ENCODE measurements at places on chromosomes 2 and 18.

GRCh38 chr2:109630441-109631430, 16.6 kb downstream of the SOWAHC start:
- no peak for DNase-seq

DNA sequence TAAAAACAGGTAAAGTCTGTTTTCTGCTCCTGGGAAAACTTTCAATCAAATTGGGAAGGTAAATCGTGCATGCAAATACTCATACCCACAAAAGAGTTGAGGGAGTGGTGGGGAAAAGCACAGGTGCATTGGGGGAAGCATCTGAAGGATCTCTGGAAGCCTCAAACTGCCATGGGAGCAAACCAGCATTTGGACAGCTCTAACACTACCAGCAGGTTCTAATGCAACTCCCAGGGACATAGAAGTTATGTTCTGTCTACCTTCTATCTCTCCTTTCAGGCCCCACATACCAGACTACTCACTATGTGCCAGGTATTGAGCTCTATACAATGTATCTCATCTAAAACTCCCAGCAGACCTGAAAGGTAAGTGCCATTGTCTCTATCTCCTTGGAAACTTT, 933.7 kb downstream of the NRXN1 start:
- no peak for DNase-seq

DNA sequence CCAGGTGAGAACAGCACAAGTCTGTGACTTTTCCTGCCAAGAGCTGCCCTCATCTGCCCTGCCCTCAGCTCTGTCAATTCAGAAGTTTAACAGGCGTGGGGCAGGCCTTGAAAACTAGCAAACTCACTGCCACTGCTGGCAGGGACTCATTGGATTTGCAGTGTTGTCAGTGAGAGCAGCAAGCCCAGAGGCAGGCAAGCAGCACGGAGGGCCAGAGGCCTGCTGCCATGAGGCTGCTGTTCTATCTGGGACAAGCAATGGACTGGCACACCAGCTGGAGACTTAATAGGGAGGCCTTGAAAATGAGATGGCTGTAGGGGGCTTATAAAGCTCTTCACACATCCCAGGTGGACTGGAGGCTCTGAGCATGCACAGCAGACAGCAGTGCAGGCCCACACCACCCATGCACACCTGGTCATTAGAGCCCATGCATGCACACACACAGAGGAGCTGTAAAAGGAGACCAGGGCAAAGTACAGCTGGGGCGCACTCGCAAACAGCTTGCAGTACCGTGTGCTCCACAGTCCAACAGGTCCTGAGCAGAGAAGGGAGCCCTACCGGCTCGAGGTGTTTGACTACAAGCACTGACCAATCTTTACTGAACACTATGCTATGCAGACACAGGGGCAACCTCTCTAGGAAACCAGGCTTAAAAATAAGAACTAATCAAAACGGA, 28.7 kb downstream of the MGAT4A start:
- DNase-seq: no peak

DNA sequence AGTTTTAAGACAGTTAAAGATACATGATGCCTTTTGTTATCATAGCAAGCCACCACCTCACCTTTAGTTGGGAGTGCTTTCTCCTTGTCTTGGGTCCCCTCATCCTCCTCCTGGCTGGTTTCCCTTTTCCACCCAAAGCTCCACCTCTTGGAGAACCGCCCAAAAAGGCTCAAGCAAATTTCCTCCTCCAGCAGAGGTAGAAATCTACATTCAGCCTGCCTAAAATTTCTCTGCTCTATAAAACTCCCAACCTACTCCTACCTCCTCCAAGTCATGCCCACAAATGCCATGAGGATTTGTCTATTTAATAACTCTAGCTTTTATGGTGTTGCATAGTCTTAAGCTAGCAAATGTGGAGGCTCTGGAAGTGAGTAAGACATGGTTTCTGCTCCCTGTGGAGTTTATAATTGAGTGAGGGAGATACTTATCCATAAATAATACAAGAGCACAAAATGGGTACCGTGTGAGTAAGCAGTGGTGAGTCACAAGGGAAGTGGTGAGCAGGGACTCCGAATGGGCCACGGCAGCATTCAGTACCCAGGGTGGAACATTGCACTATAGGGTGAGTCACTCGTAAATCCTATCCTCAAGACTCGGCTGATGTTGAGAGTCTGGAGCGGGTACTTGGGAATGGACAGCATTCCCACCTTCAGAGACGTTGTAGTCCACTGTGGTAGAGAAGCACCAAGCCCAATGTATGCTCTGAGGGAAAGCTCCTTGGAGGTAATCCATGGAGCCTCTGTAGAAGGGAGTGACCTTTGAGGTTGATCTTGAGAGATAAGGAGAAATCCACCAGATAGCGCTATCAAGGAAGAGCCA, 146.3 kb downstream of the RTN4 start:
- no peak for DNase-seq

DNA sequence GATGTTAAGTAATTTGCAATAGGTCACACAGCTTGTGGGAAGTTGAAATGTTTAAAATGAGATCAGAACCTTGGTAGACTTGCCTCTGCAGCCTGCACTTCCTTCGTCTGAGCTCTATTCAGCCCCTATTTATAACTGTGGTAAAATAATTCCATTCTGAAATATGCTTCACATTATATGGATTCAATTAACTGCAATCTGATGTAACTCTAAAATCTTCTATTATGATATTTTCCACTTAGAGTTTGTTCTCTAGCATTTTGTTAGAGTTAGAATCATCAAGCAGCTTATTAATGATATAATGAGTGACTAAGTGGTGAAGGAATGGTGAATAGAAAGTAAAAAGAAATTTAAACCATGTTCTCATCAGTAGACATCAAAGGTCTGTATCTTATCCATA, 139.6 kb upstream of the ARHGAP28 start:
- DNase-seq: no peak

DNA sequence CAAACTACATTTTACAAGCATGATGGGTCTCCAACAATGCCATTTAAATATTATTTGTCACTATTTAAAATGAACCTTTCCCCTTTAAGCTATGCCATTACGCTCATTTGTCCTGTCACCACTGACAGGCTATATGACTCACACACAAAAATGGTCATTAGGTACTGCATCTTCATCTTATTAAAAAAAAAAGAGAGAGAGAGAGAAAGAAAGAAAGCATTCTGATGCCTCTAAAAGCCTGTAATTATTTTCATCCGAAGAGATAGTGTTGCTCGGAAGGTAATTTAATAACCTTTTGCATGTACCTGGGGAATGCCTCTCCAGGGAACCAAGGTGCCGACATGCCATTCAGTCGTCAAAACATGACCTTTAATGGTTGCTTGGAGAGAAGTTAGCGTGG, 226.7 kb downstream of the ARHGAP15 start:
- no peak for DNase-seq
